ENCODE measurements at places on chromosomes 4 and X. TPM values are rescaled to one million over a fixed set of nuclear protein-coding genes. Genes with fewer than 3 reads are reported as not detected.

GRCh38 chrX:119669424-119670037 is 23.4 kb downstream of the SEPTIN6 start:
- DNase-seq, result no peak

DNA sequence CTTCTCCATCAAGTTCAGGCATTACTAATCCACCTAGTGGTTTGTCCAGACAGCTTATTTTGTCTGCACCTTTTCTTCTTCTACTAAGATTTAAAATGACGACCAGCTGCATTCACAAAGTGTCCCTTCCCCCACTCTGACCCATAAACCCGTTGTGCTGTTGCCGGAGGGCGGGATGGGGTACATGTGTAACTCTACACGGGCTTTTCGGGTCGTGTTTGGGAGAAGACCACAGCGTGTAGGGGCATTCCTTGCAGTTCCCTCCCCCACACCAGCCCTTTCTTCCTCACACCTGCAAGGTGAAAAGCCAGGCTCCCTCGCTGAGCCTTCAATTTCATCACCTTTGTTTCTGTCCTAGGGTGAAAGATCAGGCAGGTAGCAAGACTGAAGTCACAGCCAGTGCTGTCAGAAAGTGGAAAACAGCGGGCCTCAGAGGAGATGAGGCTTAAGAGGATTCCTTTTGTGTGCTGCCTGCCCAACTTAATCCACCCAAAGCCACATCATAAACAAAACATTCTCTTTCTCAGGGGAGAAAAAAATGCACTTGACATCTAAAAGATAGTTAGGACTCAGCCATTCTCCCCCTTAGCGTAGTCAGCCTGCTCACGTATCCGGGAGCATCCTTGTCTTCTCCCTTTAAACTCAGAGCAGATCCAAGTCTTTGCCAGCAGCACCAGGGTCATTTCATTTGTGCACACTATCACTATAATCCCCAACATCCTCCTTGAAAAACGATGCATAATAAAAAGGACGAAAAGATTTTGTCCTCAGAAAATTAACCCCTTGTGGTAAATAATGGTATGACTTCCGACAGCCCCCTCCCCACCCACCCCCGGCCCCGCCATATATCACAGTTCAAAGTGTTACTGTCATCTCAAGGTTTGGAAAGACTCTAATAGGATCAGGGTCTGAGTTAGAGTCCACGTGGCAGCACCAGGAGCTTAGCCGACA is 599.0 kb downstream of the RAB28 start:
- DNase-seq, result no peak

DNA sequence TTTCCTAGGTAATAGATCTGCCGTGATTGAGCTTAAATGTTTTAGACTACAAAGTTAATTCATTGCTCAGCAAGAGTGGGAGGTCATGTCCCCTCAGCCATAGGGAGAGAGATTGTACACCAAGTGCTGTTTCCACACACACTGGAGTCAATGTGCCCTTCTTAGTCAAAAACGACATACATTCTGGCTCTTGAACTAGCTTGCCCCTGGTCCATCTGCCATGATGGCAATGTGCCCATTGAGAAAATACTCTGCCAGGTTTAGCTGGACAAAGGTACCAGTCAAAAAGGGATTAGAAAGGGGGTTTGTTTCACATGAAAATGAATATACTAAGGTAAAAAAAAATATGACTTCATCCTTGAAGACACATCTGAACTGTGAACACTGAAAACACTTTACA is 377.1 kb upstream of the ADGRL3 start:
- no peak for DNase-seq

UGT2B15 gene
- not detected for polyA plus RNA-seq

- DNase-seq, result no peak
These were observed 62.2 kb upstream of the FAM241A start for GRCh38 chr4:112082954-112083586.

DNA sequence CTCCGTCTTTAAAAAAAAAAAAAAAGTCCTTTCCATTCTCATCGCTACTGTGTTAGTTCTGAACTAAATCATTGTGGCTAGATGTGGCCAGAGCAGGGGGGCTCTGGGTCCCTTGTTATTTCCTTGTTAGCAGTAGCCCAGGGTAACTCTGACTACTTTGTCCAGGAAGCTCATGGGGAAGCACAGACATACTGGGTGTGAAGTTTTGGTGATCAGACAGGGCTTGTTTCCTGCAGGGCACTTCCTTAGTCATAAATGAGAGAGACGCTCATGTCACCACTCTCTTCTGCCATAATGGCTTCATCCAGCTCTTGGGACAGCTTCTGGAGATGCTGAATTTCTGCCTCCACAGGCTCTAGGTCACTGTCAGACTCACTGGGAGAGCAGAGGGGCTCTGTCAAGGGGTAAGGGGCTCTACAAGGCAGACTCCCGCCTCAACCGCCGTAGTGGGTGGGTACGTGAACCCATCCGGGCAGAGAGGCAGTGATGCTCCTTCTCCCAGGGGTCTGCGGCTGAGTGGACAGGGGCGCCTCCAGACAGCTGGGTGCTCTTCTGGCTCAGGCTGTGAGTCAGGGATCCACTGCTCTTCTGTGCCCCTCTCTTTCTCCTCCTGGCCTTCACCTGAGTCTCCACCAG is 12.9 kb downstream of the STIM2 start:
- no peak for DNase-seq

Data from hindlimb muscle (tissue), 1 donor.